Stimulated activated CD4-positive, alpha-beta T cell treated with anti-CD3 and anti-CD28 coated beads, Interleukin-1b, Interleukin-23, amount 100 ng/mL, for 1 hour (primary cell): ENCODE measurements at places on chromosomes 5 and 9.

DNA sequence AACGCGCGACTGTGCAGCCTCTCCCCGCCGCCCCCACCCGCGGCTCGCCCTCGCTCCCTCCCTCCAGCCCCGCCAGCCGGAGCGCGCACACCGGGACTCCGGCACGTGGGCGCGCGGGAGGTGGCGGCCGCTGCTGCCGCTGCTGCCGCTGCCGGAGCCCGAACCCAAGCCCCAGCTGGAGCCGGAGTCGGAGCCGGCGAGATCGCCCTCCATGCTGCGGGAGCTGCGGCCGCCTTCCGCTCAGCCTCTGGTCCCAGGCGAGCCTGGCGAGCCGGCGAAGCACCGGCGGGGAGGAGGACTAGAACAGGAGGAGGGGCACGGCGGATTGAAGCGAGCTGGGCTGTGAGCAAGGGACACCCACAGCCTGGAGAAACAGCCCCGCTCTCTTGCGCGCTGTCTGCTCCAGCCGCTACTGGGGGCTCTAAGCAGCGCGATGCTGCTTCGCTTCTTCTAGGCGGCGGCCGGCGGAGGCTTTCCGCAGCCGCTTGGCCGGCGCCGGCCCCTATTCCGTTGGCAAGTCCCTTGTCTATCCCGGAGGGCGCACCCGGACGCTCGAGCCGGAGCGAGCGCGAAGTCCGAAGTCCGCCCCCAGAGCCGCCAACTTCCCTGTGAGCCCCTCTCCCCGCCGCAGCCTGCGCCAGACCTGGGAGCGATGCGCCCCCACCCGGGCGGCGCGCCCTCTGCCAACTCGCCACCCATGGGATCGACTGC lies 598.7 kb upstream of the SGCD start:
- no peak for DNase-seq

DNA sequence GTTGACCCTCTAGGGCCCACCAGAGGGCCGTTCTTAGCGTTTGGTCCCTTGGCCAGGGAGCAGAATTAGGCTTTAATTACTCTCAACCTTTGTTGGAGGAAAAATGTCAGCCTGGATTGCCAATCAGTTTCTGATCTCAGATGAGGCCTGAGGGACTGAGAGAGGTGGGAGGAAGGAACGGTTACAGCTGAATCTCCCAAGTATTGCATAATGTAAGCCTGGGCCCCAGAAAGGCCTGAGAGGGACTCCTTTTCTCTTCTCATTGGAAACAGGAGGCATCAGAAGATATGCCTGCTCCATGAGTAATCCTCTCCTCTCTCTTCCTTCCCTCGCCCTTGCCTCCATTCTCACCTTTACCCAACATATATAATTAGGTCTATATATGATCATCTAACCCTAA lies 105.7 kb downstream of the INSYN2B start:
- DNase-seq: no peak

DNA sequence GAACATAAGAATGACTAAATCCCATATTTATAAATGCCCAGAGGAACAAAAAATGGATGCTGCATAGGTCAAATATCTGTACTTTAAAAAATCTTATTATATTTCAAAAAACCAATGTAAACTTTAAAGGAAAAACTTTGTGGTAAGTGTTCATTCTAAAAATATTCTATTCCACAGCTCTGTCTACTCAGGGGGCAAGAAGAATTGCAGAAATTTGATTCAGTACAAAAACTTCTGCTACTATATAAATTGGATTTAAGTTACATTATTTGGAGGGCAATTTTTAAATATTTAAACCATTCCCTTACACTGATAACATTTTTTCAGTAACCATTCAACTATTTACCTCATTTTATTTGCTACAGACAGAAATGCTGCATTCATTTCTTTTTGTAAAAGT lies 32.1 kb downstream of the NFIB start:
- no peak for DNase-seq

DNA sequence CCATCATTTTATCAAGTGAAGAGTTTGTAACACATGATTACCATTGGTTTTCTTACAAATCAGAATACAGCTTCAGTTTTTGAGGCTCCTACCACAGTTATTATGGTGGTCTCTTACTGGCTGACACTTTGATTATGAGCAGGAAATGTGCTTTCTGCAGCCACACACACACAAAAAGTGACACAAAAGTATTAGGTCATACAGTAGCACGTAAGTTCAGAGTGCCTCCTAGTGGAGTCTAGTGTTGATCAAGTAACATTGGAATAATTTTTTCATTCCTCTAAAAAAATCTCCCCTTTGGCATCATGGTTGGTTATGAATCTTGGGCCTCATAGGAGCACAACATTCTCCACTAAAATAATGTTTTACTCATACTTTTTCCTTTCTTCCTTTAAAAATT lies 37.6 kb downstream of the PAM start:
- no peak for DNase-seq

GRCh38 chr5:145118127-145118526 lies 717.0 kb downstream of the PRELID2 start:
- DNase-seq: no peak

DNA sequence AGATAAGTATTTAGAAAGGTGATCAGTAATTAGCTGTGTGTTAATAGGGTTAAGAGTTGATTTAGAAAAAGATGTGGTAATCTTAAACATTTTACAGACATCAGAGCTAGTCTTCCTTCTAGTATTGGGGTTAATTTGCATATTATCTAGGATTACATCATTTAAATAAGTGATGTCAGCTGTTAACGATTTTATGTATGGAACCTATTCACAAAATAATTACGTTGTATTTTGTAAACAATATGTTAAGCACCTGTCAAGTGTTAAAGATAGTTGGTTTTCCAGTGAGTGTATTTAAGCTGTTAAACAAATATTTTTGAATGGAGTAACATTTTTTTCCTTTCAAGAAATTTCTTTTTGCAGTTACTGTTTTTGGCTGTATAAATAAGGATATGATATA lies 2.2 kb downstream of the DCP2 start:
- DNase-seq: no peak

DNA sequence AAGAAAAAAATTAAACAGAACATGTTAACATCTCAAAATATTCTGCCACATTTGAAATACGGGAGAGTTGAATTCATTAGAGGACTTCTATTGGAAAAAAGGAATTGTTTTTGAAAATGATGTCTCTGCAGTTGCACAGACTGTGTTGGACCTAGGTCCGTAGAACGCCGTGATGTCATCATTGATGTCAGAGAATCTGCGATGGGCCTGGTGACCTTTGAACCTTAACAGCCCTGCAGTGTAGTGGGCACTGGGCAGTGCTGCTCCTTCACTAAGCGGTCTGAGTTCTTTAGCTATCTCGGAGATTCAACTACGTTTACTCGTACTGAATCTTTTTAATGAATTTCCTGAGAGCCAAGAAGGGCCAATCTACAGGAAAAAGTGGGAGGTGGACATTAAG lies at the start of gene FAM170A:
Gene FAM170A (plus strand): TSS at position 220 of the 400 bp plus-strand sequence. CDS start 211 bp downstream, outside the sequence.
- DNase-seq: no peak

DNA sequence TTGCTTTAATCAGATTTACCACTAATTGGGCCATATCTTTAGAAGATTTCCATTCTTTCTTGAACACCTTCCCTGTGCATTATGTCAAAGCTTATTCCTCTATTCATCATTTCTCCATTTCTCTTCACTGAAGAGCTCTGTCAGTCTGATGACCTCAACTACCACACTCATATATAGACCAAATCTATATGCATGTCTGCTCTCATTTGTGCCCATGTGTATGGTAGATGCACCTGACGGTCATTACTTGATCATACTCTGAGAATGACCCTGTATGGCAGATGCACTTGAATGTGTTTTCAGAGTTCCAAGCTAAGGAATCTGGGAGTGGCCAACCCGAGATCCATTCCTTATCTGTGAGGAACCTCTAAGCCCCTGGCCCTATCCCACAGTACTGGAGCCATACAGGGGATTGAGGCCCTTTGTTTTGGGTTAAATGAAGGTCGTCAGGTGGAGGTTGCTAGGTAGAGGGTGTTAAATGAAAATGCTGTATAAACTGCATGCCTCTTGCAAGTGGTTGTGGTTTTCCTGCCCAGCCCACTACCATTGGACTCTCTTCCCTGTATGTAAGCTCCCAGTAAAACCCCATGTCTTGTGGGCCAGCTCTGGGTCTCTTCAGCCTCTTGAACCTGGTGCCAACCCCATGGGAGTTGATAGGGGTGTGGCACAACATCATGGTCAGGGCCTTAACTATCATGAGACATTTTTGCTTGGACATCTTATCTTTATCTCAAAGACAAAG lies 229.5 kb downstream of the KIAA0825 start:
- no peak for DNase-seq

- no peak for DNase-seq
Observed at GRCh38 chr5:75551471-75551870, 39.8 kb downstream of the POLK start.

GRCh38 chr5:65483546-65484346 lies 2.0 kb upstream of the ADAMTS6 start:
- DNase-seq: no peak

DNA sequence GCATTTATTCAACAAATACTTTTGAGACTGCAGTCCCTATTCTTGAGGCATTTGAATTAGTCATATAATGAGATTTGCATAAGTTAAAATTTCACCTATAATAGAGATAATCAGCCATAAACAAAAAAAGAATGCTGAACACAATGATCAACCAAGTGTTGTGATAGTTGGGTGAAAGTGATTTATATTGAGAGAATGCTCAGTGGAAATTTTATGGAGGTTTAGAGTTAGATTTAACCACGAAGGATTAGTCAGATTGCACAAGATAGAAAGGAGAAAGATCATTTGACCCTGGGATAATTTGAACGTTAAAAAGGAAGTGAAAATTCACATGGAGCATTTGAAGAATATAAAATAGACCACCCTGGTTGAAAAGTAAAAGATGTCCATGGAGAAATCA lies 356.2 kb downstream of the NPR3 start:
- no peak for DNase-seq

- no peak for DNase-seq
Observed at GRCh38 chr5:123874600-123875201, 362.7 kb downstream of the CSNK1G3 start.

- DNase-seq: no peak
Observed at GRCh38 chr5:167665841-167666375, 625.5 kb upstream of the WWC1 start.

DNA sequence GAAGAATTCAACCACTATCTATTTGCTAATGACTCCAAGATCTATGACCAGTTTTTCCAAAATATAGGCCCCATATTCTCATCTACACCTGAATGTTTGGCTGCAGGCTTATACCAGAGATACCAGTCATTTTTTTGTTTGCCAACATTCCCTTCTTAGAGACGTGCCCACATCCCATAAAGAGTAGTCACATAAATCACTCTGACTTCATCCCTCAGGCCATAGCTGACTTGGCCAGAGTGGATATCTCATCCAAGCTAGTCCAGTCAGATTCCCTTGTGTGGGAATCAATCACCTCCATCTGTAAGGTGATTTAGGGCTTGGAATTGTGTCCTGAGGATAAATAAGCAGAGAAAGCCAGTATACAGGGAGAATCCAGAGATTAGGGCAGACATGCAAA lies 124.3 kb upstream of the SLC24A2 start:
- no peak for DNase-seq

DNA sequence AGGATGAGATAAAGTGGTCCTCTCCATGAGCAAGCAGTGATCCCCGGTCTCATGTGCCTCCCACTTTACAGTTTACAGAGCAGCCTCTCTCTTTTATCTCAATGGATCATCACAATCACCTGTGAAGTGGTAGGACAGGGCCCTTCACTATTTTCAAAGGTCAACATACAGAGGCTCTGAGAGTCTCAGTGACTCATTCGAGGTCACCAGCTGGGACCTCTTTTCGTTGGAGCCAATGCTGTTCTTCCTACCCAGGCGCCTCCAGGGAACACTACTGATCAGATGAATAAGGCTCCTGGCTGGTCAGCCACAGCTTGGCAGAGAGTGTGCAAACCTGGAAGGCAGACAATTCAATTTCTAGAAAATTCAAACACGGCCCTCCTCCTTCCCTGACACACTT lies 16.6 kb downstream of the GGTA1 start:
- DNase-seq: no peak

DNA sequence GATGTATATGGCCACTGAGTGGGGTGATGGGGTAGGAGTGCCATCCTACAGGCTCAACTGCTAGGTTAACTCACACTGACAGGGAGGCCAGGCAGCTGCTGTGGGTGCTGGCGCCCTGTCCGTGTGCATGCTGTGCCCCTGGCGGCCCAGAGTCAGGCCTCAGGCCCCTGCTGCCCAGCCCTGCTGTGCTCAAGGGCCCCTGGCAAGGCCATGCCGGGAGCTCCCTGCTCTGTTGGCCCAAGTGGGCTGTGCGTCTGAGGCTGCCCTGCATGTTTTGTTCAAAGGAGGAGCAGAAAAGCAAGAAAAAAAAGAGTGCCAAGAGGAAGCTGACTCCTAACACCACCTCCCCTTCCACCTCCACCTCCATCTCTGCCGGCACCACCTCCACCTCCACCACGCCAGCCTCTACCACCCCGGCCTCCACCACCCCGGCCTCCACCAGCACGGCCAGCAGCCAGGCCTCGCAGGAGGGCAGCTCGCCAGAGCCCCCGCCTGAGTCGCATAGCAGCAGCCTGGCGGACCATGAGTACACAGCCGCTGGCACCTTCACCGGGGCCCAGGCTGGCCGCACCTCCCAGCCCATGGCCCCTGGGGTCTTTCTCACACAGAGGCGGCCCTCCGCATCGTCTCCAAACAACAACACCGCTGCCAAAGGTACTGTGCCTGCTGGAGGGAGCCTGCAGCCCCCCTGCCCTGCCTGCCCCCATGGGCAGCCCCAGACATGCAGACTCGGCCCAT lies 100.1 kb downstream of the PHF2 start:
- no peak for DNase-seq

- DNase-seq: no peak
Observed at GRCh38 chr5:119276978-119277377, 78.8 kb upstream of the TNFAIP8 start.

GRCh38 chr9:4349816-4350418 lies 50.0 kb upstream of the GLIS3 start:
- DNase-seq: no peak

DNA sequence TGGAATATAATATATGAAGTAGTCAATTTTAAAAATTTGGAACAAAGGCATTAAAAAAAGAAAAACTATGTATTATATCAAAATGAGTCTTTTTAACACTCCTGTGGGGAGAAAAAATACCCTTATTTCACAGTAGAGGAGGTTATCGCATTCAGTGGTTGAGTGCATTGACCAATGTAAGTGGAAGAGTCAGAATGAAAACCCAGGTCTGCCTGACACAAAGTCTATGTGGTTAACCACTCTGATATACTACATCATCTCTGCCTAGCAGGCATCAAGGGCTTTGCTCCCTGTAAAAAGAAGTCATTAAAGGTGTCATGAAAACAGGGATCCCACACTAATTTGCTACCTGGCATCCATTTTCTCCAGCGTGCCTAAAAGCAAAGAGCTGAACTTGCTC lies 417.2 kb upstream of the C9orf72 start:
- DNase-seq: no peak

GRCh38 chr5:140677947-140678346 lies 4.6 kb upstream of the DND1 start:
- no peak for DNase-seq

DNA sequence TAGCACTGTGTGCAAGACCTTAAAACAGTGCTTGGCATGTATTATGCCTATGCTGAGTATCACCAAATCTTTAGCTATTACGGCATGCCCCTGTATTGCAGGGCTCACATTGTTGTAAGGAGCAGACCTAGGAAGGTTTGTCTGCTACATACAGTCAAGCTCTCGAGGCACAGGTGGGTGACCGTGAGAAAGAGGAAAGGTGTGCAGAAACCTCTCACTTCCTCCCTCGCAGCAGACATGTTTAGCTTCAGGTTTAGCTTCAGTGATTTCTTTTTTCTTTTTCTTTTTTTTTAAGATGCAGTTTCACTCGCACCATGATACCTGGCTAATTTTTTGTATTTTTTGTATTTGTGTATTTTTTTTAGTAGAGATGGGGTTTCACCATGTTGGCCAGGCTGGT lies 275.8 kb upstream of the RIOK2 start:
- no peak for DNase-seq
